NCI-H446 treated with DMSO at 0.1 percent for 48 hours (cell line): ENCODE measurements at places on chromosomes 13 and 19.

- no peak for DNase-seq
Observed at GRCh38 chr19:1001538-1002166, 1.4 kb downstream of the GRIN3B start.

- DNase-seq, result no peak
Observed at GRCh38 chr19:6038634-6039405, 60.9 kb upstream of the RANBP3 start.

- DNase-seq, result no peak
Observed at GRCh38 chr19:50882188-50882587, 8.9 kb downstream of the KLK2 start.

- no peak for DNase-seq
Observed at GRCh38 chr13:27583645-27584044, 36.7 kb downstream of the LNX2 start.

- no peak for DNase-seq
Observed at GRCh38 chr13:66933527-66933926, 296.6 kb downstream of the PCDH9 start.

- no peak for DNase-seq
Observed at GRCh38 chr13:108851660-108852059, 222.2 kb downstream of the MYO16 start.

DNA sequence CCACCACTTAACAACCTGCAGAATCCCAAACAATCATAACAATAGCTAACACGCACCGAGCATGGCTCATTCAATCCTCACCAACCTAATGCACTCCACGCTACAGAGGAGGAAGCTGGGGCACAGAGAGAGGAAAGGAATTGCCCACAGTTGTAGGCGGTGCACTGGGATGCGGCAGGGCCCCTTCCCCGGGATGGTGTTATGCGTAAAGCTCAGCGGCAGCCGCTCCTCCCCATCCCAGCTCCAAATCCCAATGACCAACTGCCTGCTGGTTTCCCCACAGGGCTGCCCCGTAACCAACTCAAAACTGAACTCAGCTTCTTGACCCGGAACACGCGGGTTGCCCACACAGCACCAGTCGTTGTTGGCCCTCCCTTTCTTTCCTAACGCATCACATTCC, 42.2 kb downstream of the SERP2 start:
- DNase-seq, result no peak

- no peak for DNase-seq
Observed at GRCh38 chr13:29125191-29125933, 305.2 kb downstream of the MTUS2 start.

- no peak for DNase-seq
Observed at GRCh38 chr13:42377640-42378382, 105.9 kb downstream of the AKAP11 start.

GRCh38 chr13:36778083-36778671, 40.8 kb upstream of the RFXAP start:
- no peak for DNase-seq

- no peak for DNase-seq
Observed at GRCh38 chr13:39095500-39095899, 57.2 kb downstream of the NHLRC3 start.

- DNase-seq, result no peak
Observed at GRCh38 chr13:98222816-98223215, 45.7 kb upstream of the RNF113B start.

GRCh38 chr13:43698758-43699157, 88.0 kb downstream of the ENOX1 start:
- DNase-seq, result no peak

- DNase-seq, result no peak
Observed at GRCh38 chr13:53200075-53200474, 171.5 kb downstream of the OLFM4 start.

DNA sequence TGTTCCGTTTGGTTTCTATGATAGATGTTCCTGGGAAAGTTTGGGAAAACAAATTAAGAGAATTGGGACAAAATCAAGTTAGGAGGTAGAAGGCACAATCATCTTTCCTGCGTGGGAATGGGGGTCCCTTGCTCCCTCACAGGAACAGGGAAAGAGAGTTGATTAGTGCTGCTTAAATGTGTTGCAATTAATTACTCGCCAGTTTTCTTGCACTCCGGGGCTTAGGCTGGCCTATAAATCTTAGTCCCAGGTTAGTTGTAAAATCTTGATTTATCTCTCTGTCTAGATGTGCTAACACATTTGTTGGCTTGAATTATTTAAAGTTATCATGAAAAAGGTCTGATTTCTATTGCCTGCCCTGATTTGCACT, 10.1 kb downstream of the B3GLCT start:
- DNase-seq, result no peak

DNA sequence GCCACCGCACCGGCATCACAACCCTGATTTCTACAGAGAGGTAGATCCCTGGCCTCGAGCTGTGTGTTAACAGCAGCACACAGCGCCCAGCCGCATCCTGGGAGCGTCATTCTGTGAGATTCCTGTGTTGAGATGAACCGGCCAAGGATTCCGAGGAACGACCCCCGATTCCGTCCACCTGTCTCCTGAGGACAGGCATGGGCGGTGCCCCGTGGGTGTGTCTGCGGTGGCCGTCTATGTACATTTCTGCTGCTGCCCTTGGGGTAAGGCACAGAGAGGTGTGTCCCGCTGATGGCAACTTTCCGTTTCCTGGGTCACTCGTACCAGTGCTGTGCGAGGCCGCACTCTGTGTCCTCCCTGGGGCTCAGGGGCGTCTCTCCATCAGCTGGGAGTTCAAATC, 16.1 kb upstream of the F2RL3 start:
- no peak for DNase-seq

DNA sequence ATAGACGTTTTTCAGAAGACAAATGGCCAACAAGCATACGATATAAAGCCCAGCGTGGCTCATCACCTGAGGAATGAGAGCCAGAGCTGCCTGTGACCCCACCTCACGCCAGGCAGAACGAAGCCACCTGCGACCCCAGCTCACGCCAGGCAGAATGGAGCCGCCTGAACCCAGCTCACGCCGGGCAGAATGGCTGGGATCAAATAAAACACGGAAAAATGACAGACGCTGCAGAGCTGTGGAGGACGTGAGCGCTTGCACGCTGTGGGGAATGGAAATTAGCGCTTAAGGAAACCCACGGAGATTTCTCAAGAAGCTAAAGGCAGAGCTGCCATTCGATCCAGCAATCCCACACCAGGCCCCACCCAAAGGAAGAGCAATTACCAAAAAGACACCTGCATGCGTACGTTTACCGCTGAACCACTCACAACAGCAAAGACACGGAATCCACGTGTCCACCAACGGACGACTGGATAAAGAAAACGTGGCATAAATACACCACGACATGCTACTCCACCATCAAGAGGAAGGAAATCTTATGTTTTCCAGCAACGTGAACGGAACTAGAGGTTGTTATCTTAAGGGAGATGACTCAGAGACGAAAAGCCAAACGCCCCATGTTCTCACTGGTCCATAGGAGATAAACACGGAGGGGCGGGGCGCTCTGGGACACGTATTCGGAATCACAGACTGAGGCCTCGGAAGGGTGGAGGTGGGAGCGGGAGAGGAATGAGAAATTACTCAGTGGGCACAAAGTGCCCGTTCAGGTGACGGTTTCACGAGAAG, 30.7 kb upstream of the C13orf46 start:
- no peak for DNase-seq

- DNase-seq, result no peak
Observed at GRCh38 chr13:28457521-28457920, 37.4 kb downstream of the FLT1 start.

- DNase-seq, result no peak
Observed at GRCh38 chr13:20891768-20892167, 10.8 kb downstream of the XPO4 start.

GRCh38 chr13:85806553-85807175, 7.4 kb upstream of the SLITRK6 start:
- DNase-seq, result no peak

- no peak for DNase-seq
Observed at GRCh38 chr19:9000933-9001332, 9.3 kb downstream of the MUC16 start.

DNA sequence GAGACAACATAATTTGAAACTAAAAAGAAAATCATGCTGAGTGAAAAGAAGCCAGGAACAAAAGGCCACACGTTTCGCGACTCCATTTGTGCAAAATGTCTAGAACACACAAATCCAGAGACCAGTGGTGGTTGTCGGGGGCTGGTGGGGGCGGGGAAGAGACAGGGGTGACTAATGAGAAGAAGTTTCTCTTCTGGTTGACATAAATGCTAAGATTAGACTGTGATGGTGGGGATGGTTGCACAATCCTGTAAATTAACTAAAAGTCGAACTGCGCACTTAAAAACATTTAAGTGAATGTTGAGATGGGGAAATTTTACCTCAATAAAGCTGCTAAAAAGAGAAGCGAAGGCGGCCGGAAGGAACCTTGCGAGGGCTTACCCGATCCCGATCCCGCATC, 7.1 kb downstream of the AKAP8 start:
- DNase-seq, result no peak

- DNase-seq, result no peak
Observed at GRCh38 chr13:108549934-108550333, 79.5 kb upstream of the MYO16 start.

DNA sequence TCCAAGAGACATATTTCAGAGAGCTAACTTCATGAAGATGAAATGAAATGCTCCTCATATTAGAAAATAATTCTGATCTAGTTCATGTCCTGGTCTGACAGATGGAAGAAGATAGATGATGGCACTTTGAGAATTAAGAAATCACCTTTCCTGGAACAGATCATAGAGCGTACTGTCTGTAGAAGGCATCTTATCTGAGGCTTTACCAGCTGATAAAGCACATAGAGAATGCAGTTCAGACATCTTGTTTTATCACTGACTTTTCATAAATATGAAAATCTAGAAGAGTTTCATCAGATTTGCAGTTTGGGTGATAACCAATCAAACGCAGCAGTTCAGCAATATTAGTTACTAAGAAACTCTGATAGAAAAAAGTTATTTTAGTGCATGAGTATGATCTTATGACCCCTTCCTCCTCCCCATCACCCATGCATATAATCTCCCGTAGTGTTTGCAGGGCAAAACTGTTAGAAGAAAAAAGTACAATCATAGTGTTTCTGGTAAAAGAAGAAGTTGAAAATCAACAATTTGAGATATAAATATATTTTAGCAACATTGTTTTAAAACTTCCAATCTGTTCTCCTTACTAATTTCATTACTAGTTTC, 585.2 kb downstream of the PCDH9 start:
- no peak for DNase-seq

GRCh38 chr13:94400874-94401273, 78.6 kb downstream of the DCT start:
- no peak for DNase-seq

DNA sequence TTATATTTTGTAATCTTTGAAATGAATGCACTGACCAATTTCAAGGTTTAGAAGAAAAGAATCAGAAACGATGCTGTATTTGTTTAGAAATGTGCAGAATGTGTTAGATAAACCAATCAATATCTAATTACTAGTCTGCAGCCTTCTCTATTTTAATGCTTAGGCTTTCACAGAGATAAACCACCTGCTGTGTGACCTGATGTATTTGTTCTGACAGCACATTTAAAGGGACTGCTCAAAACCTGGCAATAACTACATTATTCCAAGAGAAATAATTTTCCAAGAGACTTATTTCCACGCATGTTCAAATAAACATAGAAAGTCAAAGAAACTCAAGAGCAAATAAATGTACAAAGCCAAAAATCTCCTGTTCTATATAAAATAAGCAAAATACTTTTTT, 641.6 kb upstream of the PCDH20 start:
- DNase-seq, result no peak

DNA sequence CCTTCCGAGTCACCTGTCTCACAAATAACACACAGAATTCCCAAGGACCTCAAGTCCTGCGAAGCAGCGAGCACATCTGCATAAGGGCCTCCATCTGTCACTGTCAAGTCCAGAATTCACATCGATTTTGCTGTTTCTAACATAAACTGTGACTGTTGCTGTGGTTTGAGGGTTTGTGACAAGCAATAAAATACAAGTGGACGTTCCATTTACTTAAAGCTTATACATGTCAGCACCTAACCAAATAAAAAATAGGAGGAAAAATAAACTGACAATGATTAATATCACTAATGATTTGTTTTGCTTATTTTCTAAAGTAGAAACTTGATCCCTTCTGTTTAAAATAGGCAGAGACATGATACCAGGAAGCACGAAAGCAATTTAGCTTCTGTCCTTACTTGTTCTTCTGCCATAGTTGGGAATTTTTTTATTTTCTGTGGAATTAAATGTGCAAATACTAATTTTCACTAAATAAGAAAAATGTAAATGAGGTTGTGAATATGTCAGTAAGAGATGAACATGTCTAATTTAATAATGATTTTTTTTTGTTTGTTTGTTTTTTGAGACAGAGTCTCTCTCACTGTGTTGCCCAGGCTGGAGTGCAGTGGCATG, 279.1 kb downstream of the FGF9 start:
- DNase-seq, result no peak

DNA sequence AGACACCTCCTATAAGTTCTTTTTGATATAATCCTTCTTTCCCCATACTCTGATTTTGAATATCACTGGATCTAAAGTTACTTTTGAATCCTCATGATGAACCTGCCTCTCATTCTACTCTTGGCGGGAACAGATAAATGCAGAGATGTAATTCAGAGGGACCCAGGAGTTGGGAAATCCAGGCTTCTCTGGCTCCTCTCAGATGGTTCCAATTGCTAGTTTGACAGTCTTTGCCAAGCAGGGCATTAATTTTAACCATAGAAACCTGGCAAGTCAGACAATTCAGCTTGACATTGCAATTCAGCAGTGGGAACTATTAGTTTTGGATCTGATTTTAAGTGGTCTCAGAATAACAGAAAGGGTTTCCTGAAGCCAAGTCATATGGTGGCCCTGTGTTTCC, 67.3 kb upstream of the KLF12 start:
- DNase-seq, result peak; percentile 11

DNA sequence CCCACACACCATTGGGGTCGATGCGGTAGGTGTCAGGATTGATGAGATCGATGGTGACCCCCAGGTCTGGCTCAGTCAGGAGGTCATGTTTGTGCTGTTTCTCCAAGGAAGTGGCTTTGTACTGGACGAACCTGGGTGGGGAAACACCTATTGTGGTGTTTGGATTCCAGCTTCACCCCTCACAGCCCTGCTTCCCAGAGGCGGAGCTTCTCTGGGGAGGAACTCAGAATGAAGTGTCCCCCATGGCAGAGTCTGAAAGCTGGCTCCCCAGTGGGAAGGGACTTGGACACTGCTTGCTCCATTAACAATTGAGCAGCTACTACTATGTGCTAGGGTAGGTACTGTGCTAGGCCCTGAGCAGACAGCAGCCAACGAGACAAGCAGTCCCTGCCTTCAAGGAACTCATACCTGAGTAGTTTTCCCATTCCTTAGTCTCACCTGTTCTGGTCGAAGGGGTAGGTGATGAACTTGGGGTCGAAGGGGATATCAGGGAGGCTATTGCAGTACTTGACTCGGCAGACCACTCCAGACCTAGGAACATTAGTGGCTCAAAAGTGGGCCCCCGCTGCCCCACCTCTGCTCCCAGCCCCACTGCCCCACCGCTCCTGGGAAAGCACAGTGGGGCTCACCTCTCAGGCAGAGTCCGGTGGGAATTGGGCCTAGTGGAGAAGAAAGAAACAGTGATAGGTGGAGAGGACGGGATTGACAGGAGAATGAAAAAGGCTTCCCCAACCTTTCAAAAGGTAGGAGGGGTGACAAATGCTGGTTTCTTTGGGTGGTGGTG, 1.1 kb downstream of the PAF1 start:
- DNase-seq, result no peak

- no peak for DNase-seq
Observed at GRCh38 chr13:41307884-41308640, 3.0 kb upstream of the NAA16 start.
